AG08396 (cell line): ENCODE measurements at places on chromosomes 4 and X.

GRCh38 chr4:31557437-31557836 is 837.3 kb downstream of the PCDH7 start:
- DNase-seq = no peak

GRCh38 chr4:6909113-6909969 is at the start of gene TBC1D14:
Gene TBC1D14 (plus strand): TSS chr4:6909826. CDS start chr4:6923390, 13,564 bp downstream.
- DNase-seq = peak; percentile 98

DNA sequence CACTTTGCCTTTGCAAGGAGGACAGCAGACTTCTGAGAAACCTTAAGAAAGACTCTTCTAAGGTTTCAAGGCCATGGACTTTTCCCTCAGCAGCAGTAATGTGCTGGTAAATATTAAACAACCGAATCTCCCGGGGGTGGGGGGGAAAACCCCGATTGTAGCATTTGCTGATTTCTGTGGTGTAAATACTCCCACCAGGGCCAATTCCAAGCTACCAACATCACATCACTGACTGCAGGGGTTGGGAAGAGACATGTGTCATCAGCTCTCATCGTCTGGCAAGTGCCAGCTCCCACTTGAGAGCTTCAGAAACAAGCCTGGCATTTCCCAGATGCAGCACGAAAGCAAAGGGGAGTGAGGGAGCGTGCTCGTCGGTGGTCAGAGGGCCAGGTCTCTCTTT is 101.2 kb downstream of the BCOR start:
- DNase-seq = no peak

DNA sequence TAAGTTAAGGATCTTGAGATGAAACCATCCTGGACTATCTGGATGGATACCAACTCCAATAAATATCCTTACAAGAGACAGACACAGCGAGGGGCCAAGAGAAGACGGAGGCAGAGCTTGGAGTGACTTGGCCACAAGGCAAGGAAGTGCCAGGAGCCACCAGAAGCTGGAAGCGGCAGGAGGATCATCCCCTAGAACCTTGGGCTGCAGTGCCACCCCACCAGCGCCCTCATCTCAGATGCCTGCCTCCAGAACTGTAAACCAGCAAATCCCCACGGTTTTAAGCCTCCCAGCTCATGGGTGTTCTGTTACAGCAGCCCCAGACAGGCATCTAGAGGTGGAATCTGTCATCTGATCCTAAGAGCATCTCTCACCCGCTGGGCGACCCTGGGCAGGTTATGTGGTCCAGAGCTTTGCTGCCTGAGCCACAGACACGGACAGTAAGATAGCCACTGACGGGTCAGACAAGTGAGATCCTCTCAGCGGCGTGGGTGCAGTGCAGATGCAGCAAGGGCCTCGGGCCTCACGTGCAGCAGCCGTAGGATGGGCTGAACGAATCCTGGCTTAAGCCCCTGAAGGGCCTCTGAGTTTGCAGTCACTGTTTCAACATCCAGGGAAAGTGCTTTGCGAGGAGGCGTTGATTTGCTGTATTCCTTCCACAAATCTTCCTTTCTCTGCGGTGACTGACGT is 25.1 kb upstream of the MXD4 start:
- DNase-seq = no peak

- no peak for DNase-seq
Measured at GRCh38 chrX:31429915-31430314, 358.1 kb upstream of the FTHL17 start.

DNA sequence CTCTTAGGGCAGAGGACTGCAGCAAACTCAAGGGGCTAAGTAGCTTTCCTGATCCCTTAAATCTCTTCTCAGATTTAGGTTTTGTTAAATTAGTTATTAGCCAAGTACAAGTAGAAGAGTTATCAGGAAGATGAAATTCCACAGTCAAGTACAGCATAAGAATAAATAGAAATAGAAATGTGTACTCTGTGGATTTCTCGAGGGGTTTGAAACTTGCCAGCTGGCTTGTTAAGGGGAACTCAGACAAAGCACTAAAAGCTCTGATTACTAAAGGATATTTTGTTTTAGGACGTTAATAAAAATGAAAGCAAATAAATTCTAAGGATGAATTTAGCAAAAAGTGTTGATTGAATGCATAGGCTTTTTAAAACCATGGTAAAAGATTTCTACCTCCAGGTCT is 654.6 kb downstream of the RAPGEF2 start:
- DNase-seq = no peak

DNA sequence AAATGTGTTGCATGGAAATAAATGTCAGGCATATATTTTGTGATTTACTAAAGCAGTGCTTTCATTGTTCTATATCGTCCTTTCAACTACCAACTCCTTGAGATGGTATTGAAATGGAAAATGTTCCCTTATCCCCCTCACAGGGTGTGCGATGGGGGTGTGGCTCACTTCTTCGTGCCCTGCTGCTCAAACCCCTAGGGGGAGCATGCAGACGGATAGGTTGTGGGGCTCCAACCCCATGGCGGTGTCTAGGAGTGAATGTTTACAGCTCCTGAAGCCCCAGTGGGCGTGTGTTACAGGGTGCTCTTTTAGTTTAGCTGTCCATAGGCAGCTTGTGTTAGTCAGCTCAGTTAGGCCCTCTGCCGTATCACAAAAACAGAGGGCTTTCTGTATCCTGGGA is 287.7 kb upstream of the EMCN start:
- no peak for DNase-seq

DNA sequence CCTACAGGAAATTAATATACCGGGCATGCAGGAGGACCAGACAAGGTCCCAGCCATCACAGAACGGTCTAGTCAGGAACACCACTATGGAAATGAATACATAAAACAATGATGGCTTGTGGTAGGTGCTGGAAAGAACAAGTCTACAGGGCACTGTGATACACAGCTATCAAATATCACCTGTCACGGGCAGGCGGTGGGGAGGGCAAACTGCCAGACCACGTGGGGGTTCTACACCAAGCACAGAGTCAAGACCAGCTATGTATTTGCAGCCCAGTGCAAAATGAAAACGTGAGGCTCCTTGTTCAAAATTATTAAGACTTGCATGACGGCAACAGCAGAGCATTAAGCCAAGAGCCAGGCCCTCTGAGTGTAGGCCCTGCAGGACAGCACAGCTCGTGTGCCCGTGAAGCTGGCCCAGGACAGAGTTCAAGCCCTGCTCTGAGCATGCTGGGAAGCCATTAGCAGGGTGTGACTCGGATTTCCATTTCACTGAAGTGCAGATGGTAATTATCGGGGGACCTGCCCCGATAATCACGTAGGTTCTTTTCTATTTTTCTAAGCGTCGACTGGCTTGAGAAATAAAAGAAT is 83.6 kb downstream of the JAKMIP1 start:
- no peak for DNase-seq

DNA sequence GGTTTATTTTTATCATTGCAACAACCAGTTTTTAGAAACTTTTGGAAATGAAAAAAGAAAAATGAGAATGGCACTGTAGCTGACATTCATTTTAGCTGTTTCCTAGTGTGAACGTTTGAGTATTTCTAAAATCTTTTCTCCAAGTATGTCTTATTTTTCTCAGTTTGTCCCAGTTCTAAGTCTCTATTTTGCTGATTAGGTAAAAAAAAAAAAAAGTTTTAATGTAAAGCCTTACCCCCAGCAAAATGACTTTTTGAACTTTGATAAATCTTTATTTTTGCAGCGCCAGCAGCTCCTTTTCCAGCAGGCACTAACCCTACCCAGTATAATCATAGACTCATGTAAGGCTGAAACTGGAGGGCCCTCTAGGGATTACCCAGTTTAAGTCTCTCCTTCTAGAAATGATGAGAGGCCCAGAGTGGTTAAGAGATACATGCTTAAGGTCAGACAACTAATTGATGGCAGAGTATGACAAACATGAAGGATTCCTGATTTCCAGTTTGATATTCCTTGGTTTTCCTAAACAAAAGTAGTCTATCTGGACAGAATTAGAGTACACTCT is 84.3 kb upstream of the SLC4A4 start:
- DNase-seq = no peak

GRCh38 chr4:45692131-45692735 is 431.6 kb downstream of the GABRG1 start:
- DNase-seq = no peak

- no peak for DNase-seq
Measured at GRCh38 chr4:147968641-147969040, 236.8 kb downstream of the ARHGAP10 start.

- DNase-seq = no peak
Measured at GRCh38 chrX:135403374-135403773, 18.4 kb upstream of the SMIM10L2A start.

- DNase-seq = no peak
Measured at GRCh38 chr4:90246816-90247215, 119.6 kb downstream of the CCSER1 start.

DNA sequence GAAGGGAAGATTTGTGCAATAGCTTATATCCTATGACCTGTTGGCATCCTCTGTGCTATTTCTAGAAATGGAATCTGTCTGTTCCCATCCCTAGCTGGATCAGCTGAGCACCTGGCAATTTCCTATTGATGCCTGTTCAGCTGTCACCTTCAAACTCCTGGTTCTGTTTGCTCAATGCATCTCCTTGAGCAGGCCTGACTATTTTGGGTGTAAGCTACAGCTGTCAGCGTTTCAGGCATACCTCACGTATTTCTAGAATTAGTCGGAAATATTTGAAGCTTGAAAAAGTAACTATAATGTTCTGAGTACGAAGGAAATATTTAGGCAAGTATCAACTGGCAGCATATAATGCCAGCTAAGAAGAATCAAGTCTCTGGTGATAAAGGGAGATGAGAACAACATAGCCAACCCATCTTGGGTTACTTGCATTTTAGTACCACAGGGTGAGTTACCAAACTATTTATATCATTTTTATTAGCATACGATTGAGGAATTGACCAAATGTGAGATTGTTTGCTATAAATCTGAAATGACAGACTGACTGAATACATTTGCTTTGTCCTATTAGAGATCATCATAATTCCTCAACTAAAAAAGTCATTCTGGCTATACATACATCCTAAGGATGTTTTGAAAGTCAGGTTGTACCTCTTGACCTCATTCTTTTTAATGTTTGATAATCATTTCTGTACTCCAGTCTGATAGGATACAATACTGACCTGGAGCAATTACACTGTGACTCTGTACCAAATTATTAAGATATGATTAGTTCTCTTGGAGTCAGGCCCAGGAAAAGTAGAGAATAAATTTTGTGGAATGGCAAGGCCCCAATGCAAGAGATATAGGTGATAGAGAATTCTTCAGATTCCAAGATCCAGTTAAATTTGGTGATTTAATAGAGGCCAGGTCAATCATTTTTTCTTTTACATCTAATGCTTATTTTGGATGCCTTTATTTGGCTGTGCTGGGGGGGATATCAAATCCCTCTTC is 36.4 kb upstream of the PLAC1 start:
- no peak for DNase-seq

DNA sequence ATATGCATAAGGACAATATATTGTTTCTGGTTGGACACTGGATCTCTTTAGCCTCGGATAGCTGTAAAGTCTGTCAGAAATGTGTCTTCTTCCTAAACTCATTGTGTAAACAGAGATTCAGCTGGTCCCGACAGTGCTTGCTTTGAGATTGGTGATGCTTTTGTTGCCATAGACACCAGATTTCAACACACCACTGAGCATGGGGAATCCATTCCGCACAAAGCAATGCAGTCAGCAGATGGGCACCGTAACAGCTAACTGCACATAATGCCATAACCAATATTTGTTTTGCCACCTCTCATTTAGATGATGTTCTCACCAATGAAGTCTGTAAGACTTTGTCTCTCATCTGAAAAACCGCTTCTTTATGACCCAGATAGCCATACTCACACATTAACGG is 33.3 kb upstream of the FAM47C start:
- DNase-seq = no peak

- no peak for DNase-seq
Measured at GRCh38 chrX:4397471-4397870, 684.0 kb upstream of the PRKX start.
